Left colon (tissue), 2 donors: ENCODE measurements at places on chromosomes 2 and 18. TPM values are rescaled to one million over a fixed set of nuclear protein-coding genes. Genes with fewer than 3 reads are reported as not detected.

Gene BMP10
- total RNA-seq: not detected

Gene ABHD1
- total RNA-seq: 0.34 TPM

Gene ALPI
- 15.9 TPM for total RNA-seq

Gene ACP1
- 91.1 TPM for total RNA-seq

Gene POTEC
- total RNA-seq: not detected

Gene FAM237A
- total RNA-seq: not detected

Gene ITPRIPL1
- total RNA-seq: 0.92 TPM

Gene ZNF385B
- total RNA-seq: 1.2 TPM

Gene ANKRD44
- total RNA-seq: 9.2 TPM

Gene NR4A2
- 3.4 TPM for total RNA-seq

Gene NAT8
- total RNA-seq: not detected

Gene SERPINB12
- not detected for total RNA-seq

Gene KCTD1
- total RNA-seq: 12.3 TPM

Gene GATA6
- 46.1 TPM for total RNA-seq

Gene UGT1A6
- total RNA-seq: 10.2 TPM

Gene ETAA1
- total RNA-seq: 5.8 TPM

Gene GNLY
- 1.4 TPM for total RNA-seq

Gene PLEKHB2
- total RNA-seq: 150 TPM

Gene BOLL
- total RNA-seq: not detected

Gene STON1
- total RNA-seq: 13.3 TPM

Gene PARD6G
- 2.5 TPM for total RNA-seq

Gene VRK2
- 20.9 TPM for total RNA-seq

Gene PLA2R1
- total RNA-seq: 11.4 TPM

Gene SPATA3
- total RNA-seq: not detected

Gene WNT10A
- total RNA-seq: 0.31 TPM

Gene IL36A
- total RNA-seq: not detected
